ENCODE measurements at places on chromosomes 1 and 21.

DNA sequence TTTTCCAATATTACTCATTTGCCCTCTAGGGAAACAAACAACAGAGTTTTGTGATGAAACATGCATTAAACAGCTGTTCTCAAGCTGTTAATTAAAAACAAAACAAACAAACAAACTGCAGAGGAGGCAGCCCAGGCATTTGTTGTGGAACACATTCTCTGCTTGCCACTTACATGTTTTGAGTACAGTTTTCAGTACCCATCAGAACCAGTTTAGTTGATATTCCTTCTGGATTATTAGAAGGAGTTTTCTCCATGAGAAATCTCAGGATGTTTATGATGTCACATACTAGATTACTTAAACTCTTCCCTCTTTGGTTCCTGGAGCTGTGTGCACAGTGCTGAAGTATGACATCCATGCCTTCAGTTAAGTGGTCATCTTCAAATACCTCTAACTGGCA, at the start of gene OR2T6:
Gene OR2T6, plus strand, starts transcription at position 301 of the 400 bp plus-strand sequence. CDS start 11,863 bp downstream, outside the sequence.
- no peak for DNase-seq

- no peak for DNase-seq
Measured at GRCh38 chr1:52544665-52545525, 8.0 kb downstream of the TUT4 start.

GRCh38 chr1:104459886-104460285, 710.2 kb downstream of the AMY1C start:
- no peak for DNase-seq

DNA sequence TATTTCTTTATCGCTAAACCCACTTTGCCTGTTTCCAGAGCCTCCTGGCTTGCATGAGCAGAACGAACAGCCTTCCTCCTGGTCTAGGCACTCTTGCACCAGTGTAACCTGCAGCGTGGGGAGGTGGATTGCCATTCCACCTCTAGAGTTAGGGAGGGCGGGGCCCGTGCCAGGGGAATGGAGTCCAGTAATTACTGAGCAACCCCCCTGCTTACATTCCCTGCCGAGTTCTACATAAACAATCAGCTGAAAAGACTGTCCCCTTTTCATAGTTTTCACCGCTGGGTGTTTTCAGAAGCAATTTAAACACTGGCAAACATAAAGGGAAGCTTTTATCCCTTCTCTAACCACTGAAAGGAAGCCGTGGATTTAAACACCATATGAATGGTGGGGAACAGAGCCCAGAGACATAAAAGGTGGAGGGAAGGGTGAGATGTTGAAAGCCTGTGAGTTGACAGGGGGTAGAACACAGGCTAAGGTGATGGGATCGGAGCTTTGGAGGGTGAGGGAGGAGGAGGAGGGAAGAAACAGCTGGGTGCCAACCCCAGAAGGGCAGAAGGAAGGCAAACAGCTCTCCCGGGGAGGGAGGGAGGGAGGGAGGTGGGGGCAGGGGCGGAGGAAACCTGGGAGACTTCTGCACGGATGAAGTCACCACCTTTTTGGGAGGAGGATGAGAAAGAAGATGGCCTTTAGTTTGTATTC, 68.0 kb upstream of the WDR26 start:
- no peak for DNase-seq

GRCh38 chr1:246329900-246330299, 177.2 kb downstream of the SMYD3 start:
- DNase-seq, result no peak

- no peak for DNase-seq
Measured at GRCh38 chr1:188065917-188066316, 1237.2 kb downstream of the PLA2G4A start.

DNA sequence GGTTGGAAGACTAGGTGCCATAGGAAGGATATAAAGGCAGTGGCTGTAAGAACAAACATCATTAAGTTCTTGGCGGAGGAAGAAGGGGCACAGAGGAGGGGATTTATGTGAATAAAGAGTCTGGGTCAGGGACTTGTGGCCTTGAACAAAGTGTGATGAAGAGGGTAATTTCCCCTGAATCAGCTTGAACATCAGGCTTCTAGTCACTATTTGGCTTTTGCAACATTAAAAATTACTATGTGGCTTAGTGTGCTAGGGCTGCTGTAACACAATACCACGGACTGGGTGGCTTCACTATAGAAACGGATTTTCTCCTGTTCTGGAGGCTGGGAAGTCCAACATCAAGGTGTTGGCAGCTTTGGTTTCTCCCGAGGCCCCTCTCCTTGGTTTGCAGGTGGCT, 70.5 kb upstream of the CNIH3 start:
- DNase-seq, result no peak

All from stimulated activated CD8-positive, alpha-beta memory T cell treated with anti-CD3 and anti-CD28 coated beads, Interleukin-15, amount 100 ng/mL, for 4 hours (primary cell).